ENCODE measurements at places on chromosomes 2 and 18.

- DNase-seq = no peak
These were observed 41.1 kb upstream of the GALNT5 start for GRCh38 chr2:157216286-157216965.

DNA sequence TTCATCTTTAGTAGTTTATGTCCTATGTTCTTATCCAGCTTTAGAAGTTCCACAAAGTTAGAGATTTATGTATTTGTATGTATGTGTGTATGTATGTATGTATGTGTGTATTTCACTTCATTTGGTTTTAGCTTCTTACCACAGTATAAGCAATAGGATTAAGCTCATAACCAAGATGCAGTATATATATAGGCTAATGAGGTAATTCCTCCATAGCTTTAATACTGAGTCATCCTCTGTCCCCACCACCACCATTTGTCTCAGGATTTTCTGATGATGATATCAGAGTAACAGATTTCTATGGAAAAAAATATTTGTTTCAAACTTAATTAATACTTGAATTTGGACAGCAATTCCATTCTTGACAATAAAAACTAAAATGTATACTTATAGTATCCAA lies 159.2 kb downstream of the SOX11 start:
- DNase-seq = no peak

- no peak for DNase-seq
These were observed 19.6 kb upstream of the EPAS1 start for GRCh38 chr2:46277431-46278190.

GRCh38 chr2:12044857-12045256 lies 298.4 kb downstream of the LPIN1 start:
- DNase-seq = no peak

DNA sequence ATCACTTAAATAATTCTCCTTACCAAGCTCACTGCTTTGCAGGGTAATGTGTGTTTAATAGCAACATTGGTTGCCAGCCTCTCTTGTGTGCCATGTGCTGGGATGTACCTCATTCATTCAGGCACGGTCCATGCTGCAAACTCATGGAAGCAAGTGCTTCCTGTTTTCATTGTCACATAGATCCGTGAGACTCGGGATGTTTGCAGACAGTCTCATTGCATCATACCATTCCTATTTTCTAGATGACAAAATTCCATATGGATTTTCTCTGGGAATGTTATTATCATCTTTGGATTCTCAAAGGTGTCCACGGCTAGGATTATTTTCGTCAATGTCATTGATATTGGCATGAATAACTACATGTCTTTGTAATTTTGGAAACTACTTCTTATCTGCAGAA lies 60.0 kb upstream of the HDAC4 start:
- no peak for DNase-seq

DNA sequence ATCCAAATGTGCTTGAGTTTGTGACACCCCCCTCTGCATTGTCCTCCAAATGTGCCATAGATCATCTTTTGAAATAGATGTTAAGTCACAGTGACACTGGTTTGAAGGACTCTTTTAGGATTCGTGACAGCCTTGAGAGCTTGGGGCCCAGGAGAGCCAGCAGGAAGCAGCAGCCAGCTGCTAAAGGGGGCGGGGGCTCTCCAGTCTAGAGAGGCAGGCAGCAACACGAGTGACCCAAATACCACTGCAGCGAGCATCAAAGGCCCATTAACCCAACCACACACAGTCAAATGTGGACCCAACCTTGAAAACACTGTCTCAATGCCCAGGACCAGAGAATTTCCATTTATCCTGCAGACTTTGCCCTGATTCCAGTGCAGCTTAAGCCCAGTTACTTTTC lies 75.6 kb downstream of the ZBTB7C start:
- DNase-seq = no peak

DNA sequence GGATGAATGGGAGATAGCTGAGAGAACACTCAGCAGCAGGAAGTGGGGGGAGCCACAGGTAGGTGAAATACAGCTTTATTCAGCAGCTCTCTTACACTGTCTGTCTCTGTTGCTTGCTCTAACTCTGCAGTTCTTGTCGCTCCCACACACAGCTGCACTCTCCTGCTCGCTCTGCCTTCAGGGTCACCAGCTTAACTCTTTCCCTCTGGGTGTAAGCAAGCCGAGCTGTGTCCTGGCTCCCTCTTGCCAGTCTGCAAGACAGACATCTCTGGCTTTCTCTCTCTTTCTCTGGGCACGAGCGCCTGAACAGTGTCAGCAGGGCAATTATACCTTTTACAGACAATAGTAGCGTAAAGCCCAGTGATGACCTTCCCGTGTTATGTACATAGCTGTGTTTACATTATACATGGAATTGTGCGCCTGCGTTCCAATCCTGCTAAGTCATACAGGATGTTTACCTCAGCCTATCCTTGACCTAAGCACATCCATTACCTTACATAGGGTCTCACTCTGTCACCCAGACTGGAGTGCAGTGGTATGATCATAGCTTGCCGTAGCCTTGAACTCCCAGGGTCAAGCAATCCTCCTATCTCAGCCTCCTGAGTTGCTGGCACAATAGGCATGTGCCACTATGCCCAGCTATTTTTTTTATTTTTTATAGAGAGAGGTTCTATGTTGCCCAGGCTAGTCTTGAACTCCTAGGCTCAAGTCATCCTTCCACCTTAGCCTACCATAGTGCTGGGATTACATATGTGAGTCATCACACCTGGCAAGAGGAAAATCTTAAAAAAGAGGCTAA lies 57.8 kb upstream of the CHN1 start:
- DNase-seq = no peak

GRCh38 chr2:10220902-10221391 lies 81.8 kb upstream of the HPCAL1 start:
- peak; percentile 47 for DNase-seq

- DNase-seq = no peak
These were observed 207.8 kb downstream of the CYP26B1 start for GRCh38 chr2:71939588-71940535.

DNA sequence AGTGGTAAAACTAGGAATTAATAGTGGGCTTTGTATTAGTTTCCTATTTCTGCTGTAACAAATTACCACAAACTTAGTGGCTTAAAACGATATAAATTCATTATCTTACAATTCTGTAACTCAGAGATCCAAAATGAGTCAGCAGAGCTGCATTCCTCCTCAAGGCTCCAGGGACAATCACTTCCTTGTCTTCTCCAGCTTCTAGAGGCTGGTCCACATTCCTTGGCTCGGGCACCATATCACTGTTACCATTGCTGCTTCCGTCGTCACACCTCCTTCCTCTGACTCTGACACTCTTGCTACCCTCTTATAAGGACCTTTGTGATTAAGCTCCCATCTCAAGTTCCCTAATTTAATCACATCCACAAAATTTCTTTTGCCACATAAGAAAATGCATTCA lies 567.8 kb upstream of the KLHL29 start:
- no peak for DNase-seq

- no peak for DNase-seq
These were observed 219.6 kb downstream of the CD226 start for GRCh38 chr18:69727912-69728572.

GRCh38 chr2:29829841-29830240 lies 91.5 kb downstream of the ALK start:
- no peak for DNase-seq

DNA sequence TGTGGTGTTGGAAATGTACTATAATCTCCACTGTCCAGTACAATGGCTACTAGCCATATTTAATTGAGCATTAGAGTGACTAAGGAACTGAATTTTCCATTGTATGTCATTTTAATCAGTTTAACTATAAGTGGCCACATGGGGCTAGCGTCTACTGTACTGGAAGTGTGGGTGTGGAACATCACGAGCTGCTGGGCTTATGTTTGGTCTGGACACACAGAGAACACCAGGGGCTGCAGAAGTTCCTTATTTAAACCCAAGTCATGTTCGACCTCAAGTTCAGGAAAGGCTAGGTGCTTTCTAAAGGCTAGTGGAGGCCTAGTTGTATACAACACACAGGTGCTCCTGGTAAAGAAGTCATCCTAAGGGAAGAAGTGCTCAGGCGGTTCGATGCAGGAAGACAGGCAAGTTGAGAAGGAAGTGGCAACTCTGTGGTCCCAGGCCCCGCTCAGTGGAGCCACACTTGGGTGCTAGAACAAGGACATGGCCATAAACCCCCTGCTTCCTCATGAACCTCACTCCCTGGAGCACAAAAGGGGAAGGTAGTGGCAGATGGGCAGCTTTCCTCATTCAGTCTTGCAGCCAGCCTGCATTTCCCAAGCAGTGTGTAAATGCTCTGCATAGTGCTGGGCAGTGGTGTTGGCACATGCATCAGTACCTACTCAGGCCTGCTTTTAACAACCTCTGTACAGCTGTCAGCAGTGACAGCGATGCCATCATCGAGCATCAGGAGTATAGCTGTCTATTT lies 13.3 kb downstream of the LGALSL start:
- no peak for DNase-seq

- no peak for DNase-seq
These were observed 93.6 kb upstream of the FAM117B start for GRCh38 chr2:202541137-202541536.

- DNase-seq = no peak
These were observed 44.9 kb downstream of the RBBP8 start for GRCh38 chr18:22977847-22978701.

- DNase-seq = no peak
These were observed 70.5 kb downstream of the RBMS1 start for GRCh38 chr2:160423126-160423525.

- DNase-seq = no peak
These were observed 184.8 kb upstream of the KLHL29 start for GRCh38 chr2:23200068-23200786.

DNA sequence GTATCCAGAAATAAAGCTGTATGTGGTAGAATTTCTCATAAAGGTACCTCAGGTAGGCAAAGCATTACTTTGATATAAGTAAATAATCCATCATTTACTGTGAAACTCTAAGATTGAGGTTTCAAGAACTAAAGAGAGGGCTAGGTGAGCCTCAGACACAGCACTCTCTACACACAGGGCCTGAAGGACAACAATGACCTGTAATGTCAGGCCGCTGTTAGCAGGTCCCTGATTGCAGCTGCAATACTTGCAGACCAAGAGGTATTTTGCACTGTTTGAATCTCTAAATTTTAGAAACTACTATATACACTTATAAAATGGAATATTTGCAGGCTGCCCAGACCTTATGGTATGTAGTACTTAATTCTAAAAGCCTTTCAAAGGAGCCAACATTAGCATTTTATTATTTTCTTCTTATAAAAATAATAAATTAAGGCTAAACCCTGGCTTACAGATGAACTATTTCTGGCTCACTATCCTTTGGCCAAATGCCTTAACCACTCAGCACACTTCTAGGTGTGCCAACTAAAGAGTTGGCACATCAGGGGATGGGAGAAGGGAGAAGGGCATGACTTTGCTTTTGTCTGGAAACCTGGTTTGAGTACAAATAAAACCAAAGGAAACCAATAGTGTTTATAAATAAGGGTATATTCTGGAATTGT lies 66.7 kb upstream of the SLC39A10 start:
- no peak for DNase-seq

- DNase-seq = no peak
These were observed 2.5 kb downstream of the MRPL35 start for GRCh38 chr2:86201671-86202335.

DNA sequence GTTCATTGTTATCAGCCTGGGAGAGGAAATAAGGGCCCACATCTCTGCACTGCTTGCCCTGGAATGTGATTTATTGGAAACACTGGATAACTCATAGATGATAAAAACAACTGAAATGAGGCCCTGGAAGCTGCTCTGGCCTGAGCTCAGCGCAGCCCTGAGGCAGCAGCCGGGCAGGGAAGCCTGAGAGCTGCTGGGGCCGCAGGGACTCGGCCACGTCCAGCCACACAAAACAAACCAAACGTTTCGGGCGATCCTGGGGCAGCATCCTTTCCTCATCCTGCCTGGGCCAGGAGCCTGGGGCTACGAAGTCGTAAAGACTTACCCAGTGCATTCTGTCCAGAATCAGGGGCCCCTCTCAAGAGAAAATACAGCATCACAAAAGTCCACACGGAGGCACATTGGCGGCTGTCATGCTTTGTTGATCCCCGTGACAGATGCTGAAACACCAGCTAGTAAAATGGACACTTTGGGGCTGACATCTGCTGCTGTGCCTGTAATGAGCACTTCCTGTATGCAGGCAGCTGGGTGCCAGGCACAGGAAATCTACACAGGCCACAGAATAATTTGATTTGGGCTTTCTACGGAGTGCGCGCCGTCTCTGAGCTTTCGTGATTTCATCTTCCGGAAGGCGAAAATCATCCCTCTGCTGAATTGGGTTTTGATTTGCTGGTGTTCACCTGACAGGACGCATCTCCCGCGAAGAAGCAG lies 250.6 kb downstream of the EIPR1 start:
- no peak for DNase-seq

- no peak for DNase-seq
These were observed 37.3 kb downstream of the CYP1B1 start for GRCh38 chr2:38038682-38039081.

DNA sequence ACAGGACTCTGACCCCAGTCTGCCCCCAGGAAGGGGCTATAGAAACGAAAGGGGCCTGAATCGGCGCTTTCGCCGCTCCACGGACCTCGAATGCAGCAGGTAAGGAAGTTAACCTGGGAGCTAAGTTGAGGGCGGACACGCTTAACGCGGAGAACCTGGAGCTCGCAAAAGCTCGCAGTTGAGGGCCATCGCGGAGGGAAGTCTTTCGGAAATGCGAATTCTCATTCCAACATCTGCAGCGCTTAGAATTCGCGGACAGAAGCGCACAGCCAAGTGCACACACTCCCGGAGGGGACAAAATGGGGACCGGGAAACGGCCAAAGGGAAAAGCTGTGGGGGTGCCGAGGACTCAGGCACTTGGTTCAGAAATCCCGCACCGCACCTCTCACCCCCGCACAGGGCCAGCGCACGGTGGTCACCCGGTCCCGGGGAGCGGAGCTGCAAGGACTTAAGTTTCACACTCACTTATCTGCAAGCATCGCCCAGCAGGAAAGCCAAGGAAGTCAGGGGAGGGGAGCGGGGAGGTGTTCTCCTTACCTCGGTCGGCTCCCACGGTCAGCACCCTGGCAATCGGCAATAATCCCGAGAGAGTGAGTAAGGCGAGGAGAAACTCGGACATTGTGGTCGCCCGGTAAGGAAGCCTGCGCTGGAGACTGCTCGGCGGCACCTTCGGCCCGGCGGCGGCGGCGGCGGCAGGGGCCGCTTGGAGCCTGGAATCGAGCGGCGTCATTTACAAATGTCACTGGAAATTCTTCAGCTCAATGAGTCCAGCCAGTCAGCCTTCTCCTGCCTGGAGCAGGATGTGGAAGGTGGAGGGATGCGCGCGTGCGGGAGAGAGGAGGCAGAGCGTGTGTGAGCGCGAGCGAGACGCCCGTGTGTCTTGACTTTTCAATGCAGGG lies 456 bp downstream of the LRP1B start:
- DNase-seq = peak; percentile 42

- no peak for DNase-seq
These were observed 35.0 kb downstream of the TMEM177 start for GRCh38 chr2:119713819-119714490.
